ENCODE measurements at places on chromosomes 6 and 20.

DNA sequence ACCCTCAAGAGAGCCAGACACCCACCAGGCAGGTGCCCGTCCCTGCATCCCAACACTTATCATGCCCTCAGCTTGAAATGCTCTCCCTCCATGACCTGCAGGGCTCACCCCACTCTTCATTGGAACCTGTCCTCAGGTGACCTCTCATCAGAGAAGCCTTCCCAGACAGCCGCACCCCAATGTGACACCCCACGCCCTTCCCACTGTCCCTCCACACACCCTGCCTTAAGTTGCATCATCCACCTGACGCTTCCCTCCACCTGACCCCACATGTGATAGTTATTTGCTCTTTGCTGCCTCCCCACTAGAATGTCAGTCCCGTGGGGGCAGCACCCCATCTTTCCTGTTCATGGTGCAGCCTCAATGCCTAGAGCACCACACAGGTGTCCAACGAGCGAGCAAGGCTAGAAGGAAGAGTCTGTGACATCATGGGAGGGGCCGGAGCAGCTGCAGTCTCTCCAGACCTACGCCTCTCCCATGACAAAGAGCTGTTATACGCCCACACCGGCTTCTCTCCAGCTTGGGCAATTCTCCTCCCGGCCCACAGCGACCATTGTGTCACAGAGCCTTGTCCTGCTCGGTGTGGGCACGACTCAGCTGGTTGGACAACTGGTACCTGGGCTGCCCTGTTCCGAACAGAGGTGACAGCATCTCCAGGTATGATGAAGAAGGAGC is 58.2 kb downstream of the NFATC2 start:
- no peaks in the 10 kb centered on the region for H3K27me3 ChIP-seq
- no peaks in the 10 kb centered on the region for H3K36me3 ChIP-seq
- H3K4me3 ChIP-seq = no peak overlapping the region
- no peak for DNase-seq
- no peak overlapping the region for H3K27ac ChIP-seq

GRCh38 chr6:136192902-136193301 is 57.2 kb downstream of the MTFR2 start:
- no peak overlapping the region for H3K27ac ChIP-seq
- no peak for DNase-seq
- H3K4me3 ChIP-seq = no peak overlapping the region
- H3K4me1 ChIP-seq = no peaks in the 10 kb centered on the region
- no peaks in the 10 kb centered on the region for H3K36me3 ChIP-seq

DNA sequence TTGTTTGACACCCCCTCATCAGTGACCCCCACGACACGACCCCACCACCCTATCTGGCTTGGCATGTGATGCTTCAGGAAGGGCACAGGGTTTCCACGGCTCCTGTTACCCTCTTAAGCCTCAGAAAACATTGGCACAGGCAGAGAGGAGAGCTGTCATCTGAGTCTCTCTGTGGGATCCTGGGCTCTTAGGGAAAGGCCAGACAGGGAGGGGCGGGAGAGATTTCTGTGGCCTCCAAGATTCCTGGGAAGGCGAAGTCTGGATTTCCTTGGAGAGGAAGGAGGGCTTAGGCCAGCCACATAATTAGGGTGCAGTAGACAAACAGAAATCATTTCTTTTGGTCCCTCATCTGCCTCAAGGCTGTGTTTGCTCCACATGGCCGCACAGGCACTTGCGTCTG is 191.6 kb upstream of the SNX9 start:
- H3K36me3 ChIP-seq = no peaks in the 10 kb centered on the region
- no peak for DNase-seq
- H3K4me1 ChIP-seq = no peaks in the 10 kb centered on the region
- H3K27me3 ChIP-seq = no peaks in the 10 kb centered on the region
- H3K4me3 ChIP-seq = no peak overlapping the region

DNA sequence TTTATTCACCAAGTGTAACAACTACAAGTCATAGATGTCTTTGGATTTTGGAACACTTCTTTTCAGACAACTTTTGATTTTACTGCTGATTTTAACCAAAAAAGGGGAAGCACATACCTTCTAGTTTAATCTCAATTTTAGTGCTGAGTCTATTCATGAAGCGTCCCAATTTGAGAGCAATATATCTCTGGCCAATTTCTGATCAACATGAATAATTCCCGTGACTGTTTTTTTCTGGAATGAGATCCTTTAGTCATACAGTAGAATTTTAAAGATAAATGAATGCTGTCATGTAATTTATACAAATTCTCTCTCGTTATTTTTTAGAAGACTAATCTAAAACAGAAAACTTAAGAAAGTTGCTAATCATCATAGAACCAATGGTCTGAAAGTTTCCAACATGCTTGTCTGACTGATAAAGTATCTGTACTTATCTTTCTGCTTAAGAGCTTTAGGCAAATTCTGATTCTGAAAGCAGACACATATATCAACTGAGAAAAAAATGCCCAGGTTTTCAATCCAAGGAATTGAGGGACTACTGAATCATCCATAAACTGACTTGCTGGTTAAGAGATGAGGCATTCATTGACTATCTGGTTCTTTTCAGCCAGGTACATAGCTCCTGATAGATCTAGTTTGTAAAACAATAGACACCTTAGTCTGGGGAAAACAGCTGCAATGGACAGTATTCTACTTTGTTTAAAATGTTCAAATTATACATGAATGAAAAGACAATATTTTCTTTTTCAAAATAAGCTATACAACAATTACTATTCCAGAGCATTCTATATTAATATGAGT is 657.5 kb downstream of the RFPL4B start:
- no peak overlapping the region for H3K4me3 ChIP-seq
- H3K4me1 ChIP-seq = no peaks in the 10 kb centered on the region
- H3K27ac ChIP-seq = no peak overlapping the region

- no peak overlapping the region for H3K4me3 ChIP-seq
- H3K27me3 ChIP-seq = no peaks in the 10 kb centered on the region
- H3K27ac ChIP-seq = no peak overlapping the region
- no peaks in the 10 kb centered on the region for H3K4me1 ChIP-seq
- H3K36me3 ChIP-seq = no peaks in the 10 kb centered on the region
- no peak for DNase-seq
Observed at GRCh38 chr6:138716971-138717665, 56.5 kb upstream of the CCDC28A start.
